Regular cardiac myocyte (primary cell): ENCODE measurements at places on chromosomes 5 and 9. TPM values are rescaled to one million over a fixed set of nuclear protein-coding genes. Genes with fewer than 3 reads are reported as not detected.

Gene PPP3R2
- total RNA-seq = not detected in 2 replicates

Gene GABRA6
- not detected in 2 replicates for total RNA-seq

Gene PLPPR1
- not detected in 2 replicates for total RNA-seq

Gene LRRC19
- not detected in 2 replicates for total RNA-seq

Gene NSMF
- 15.2 and 17.3 TPM in 2 replicates for total RNA-seq

Gene ELOVL7
- under 0.01 and 0.28 TPM in 2 replicates for total RNA-seq

Gene GMCL2
- not detected in 2 replicates for total RNA-seq

Gene SPINK6
- total RNA-seq = not detected in 2 replicates

Gene PCDHB11
- 0.19 and 0.85 TPM in 2 replicates for total RNA-seq

Gene PCDHB15
- total RNA-seq = 0.38 and 1.4 TPM in 2 replicates

Gene RRAGA
- total RNA-seq = 42.3 and 103 TPM in 2 replicates

Gene UNC5A
- total RNA-seq = under 0.01 TPM in 1 of 2 replicates, not detected in the other

Gene SH3RF2
- 1.5 and 9.6 TPM in 2 replicates for total RNA-seq

Gene ACSL6
- total RNA-seq = under 0.01 TPM in 1 of 2 replicates, not detected in the other

Gene SLC6A19
- not detected in 2 replicates for total RNA-seq

Gene RASGRF2
- total RNA-seq = 3.9 and 5.4 TPM in 2 replicates

Gene FGF1
- total RNA-seq = 9.6 and 10.5 TPM in 2 replicates

Gene STK32A
- 0.38 and 1.7 TPM in 2 replicates for total RNA-seq

Gene RPL35
- total RNA-seq = 2,537 and 2,667 TPM in 2 replicates

Gene TMEM215
- not detected in 2 replicates for total RNA-seq

Gene MYOZ3
- total RNA-seq = 0.38 and 0.85 TPM in 2 replicates

Gene RMI1
- total RNA-seq = 4.8 and 8.4 TPM in 2 replicates

Gene TTC16
- total RNA-seq = under 0.01 TPM in 1 of 2 replicates, not detected in the other

Gene BTNL8
- total RNA-seq = not detected in 2 replicates

Gene FUT7
- total RNA-seq = not detected in 2 replicates

Gene IFNW1
- total RNA-seq = not detected in 2 replicates

Gene CCL28
- total RNA-seq = 2.1 and 6.2 TPM in 2 replicates

Gene PCAT7
- not detected in 2 replicates for total RNA-seq

Gene UBE2B
- 16.1 and 31.2 TPM in 2 replicates for total RNA-seq

Gene AJM1
- 1.5 and 6.8 TPM in 2 replicates for total RNA-seq

Gene F2RL2
- total RNA-seq = 10.0 and 10.4 TPM in 2 replicates

Gene SLC34A3
- not detected in 2 replicates for total RNA-seq

Gene COL15A1
- total RNA-seq = 5.9 and 122 TPM in 2 replicates

Gene GAPT
- not detected in 2 replicates for total RNA-seq
